A549 (cell line): ENCODE measurements at places on chromosomes 5 and 9.
A peak's percentile ranks its signal among the peaks of the same experiment; 100 is the strongest.

DNA sequence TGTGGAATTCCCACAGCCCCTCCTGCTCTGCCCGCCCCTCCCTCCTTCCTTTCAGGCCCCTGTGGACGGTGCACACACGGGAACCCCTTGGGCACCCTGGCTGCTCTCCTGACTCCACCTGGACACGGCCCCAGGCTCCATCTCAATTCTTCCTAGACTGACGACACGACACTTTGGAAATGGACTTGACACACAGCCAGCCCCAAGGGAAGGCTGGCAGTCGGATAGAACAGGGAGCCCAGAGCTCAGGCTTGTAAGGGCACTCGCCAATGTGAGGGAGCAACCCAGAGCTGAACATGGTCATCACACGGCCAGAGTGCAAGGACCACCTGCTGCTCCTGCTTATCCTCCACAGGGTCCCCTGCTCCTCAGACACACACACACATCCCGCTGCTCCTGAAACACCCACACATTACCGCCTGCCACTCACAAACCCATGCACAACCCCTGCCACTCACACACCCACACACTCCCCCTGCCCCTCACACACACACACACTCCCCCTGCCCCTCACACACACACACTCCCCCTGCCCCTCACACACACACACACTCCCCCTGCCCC lies 8.9 kb downstream of the SLC9A3 start:
- no peak for DNase-seq

GRCh38 chr5:75405296-75405695 lies 68.3 kb downstream of the HMGCR start:
- DNase-seq, result peak; percentile 4

DNA sequence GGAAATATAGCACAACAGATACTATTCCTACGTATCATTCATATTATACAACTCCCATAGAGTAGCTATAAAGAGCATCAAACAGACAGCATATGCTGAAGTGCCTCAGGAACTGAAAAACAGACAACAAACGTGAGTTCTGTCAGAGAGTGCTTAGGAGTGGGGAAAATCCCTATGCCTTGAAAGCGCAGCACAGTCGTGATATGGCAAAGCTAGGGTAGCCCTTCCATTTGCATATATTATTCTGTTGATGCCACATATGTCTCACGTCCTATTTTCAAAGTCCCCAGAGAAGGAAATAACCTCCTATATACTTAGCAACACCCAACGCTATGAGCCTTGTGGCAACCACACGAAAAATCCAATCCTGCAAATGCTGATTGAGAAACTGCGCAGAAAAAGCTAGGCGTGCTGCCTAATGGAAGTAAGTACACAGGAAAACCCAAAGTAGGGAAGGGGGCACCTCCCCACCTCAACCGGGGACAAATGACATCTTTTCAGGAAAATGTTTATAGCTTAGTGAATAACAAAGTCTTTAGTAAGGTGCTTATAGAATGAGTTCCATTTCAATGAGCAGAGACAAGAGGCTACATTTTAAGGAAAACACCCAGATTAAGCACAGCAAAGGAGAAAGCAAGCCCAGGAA lies 105.1 kb downstream of the MED10 start:
- no peak for DNase-seq

DNA sequence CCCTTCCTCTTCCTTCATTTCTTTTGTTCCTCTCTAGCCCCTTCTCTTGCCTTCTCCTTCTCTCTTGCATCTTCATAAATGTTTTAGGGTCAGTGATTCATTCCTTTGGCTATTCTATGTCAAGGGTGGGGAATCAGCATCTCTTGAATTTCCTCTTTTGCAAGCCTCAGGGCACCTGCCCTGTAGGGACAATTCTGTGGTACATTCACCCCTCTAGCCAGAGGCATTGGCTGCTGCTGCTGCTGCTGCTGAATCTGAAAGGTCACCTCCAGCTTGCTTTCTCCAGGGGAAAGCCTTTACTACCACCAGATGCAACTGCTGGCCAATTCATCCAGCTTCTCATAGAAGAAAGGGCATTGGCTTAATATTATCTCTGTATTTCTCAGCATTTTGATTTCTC lies 87.3 kb downstream of the INSYN2B start:
- DNase-seq, result no peak

GRCh38 chr5:40514976-40515375 lies 164.7 kb upstream of the PTGER4 start:
- DNase-seq, result no peak

GRCh38 chr9:90787771-90788460 lies 13.7 kb upstream of the SYK start:
- no peak for DNase-seq

- DNase-seq, result no peak
Measured at GRCh38 chr5:59597690-59598546, 295.6 kb downstream of the PDE4D start.

DNA sequence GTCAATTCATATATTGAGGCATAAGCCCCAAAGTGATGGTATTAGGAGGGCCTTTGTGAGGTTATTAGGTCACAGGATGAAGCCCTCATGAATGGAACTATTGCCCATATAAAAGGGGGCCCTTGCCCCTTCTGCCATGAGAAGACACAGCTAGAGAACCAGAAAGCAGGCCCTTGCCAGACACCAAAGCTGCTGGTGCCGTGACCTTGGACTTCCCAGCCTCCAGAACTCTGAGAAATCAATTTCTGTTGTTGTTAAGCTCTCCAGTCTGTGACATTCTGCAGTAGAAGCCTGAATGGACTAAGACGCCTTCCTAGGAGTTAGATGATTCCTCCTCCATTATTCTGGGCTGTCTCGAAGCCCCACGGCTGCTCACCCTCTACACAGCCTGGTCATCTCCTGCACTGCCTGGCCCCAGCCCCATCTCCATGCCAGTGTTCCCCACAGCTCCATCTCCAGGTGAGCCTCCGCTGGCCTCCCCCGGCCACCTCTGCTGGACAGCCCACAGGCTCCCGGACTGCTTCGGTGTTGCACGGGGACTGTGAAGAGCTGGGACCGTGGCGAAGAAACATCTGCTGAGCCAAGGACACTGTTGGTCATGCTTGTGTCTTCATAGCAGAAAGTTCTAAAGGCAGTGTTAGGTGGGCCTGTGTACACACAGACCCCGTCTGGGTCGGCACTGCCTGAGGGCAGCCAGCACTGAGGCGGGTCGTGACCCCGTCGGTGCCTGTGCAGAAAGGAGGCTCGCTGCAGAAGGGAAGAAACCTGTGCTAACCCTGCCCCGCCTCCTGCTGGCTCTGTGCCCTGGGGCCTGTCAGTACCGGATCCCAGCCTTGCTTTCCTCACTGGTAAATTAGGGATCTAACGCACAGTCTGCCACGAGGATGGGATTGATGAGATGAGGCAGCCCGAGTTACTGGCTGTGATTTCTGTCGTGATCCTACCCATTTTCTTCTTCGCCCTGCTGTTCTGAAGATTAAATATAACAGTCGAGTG lies 55.1 kb upstream of the CNOT6 start:
- no peak for DNase-seq

DNA sequence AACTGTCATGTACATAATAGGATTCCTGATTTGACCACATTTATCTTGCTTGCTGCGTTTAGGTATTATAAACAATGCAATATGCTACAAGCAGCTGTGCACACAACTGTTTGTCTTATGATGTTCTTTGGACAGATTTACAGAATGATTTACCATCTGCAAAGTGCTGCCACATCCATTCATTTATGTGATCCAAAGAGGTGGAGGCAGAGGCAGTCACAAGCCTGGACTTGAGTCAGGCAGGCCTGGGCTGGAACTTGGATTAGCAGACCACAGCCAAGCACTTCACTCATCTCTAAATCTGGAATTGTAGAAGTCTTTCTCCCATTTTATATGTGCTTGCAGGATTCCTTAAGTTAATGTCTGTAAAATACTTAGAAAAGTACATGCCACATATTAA lies 149.0 kb downstream of the INSYN2B start:
- DNase-seq, result no peak

DNA sequence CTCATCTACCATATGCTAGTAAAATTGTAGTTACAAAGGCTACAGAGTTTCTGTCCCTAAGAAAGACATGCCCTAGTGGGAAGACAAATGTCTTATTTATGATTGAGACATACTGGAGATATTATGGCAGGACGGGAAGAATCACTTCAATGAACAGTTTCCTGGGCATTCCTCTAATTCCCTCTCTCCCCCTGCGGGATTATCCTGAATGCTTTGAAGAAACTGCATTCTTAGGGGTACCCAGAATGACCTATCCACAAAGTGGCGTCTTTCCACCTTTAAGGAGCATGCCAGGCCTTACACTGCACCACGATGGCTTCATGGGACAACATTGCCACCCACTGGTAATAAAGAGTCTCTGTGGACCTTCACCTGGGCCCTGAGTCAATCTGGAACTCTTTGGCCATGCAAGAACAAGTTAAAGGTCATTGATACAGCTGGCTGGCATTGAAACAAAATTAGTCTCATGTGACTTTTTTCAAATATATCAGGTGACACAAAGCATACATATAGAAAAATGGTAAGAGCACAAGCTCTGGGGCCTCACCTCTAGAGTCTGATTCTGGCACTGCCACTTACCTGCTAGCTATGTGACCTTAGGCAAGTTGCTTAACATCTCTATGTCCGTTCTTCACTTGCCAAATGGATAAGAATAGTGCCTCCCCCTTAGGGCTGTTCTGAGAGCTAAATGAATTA lies 32.0 kb downstream of the ANKRD55 start:
- peak; percentile 90 for DNase-seq

GRCh38 chr9:83930881-83931280 lies 9.6 kb upstream of the KIF27 start:
- DNase-seq, result no peak

DNA sequence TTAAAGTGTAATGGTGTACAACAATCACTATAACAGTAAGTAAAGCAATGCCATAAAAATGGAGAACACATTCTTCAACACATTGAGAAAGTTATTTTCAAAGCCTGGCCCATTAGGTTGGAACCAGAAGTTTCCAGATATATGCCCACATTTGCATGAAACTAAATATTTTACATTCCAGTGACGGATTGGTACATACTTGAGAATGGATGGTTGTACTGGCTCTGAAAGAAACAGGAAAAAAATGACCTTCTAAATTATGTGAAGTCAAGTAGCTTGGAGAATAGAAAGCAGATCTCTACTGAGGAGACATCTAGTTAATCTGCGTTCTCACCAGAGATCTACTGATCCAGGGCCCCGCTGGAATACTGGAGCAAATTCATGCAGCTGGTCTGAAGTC lies 1037.0 kb downstream of the NR2F1-AS1 start:
- no peak for DNase-seq

- DNase-seq, result peak; percentile 81
Measured at GRCh38 chr5:179550511-179551342, at the start of gene RUFY1. TSS of gene RUFY1 (plus strand) at chr5:179550554. CDS start at chr5:179550570, 16 bp downstream.

- DNase-seq, result peak; percentile 42
Measured at GRCh38 chr9:130172858-130173665, 858 bp downstream of the NCS1 start.

DNA sequence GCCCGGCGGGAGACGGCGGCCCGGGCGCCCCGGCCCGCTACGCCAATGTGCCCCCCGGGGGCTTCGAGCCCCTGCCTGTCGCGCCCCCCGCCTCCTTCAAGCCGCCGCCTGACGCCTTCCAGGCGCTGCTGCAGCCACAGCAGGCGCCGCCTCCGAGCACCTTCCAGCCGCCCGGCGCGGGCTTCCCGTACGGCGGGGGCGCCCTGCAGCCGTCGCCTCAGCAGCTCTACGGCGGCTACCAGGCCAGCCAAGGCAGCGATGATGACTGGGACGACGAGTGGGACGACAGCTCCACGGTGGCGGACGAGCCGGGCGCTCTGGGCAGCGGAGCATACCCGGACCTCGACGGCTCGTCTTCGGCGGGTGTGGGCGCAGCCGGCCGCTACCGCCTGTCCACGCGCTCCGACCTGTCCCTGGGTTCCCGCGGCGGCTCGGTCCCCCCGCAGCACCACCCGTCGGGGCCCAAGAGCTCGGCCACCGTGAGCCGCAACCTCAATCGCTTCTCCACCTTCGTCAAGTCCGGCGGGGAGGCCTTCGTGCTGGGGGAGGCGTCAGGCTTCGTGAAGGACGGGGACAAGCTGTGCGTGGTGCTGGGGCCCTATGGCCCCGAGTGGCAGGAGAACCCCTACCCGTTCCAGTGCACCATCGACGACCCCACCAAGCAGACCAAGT lies 723 bp downstream of the SNX18 start:
- peak; percentile 17 for DNase-seq

- DNase-seq, result peak; percentile 50
Measured at GRCh38 chr9:94623253-94623652, 16.1 kb downstream of the FBP1 start.

DNA sequence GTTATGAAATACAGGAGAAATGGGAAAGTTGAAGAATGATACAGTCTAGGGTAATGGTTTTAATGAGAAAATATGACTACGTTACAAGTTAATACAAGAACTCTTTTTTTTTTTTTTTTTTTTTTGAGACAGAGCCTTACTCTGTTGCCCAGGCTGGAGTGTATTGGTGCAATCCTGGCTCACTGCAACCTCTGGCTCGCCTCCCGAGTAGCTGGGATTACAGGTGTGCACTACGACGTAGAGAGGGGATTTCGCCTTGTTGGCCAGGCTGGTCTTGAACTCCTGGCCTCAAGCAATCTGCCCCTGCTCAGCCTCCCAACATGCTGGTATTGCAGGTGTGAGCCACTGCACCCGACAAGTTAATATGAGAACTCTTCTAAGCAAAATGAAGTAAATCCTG lies 77.1 kb upstream of the SELENOP start:
- no peak for DNase-seq

- DNase-seq, result no peak
Measured at GRCh38 chr9:11537566-11537965, 924.8 kb upstream of the PTPRD start.

GRCh38 chr9:98418578-98419259 lies 163.3 kb upstream of the TBC1D2 start:
- no peak for DNase-seq

DNA sequence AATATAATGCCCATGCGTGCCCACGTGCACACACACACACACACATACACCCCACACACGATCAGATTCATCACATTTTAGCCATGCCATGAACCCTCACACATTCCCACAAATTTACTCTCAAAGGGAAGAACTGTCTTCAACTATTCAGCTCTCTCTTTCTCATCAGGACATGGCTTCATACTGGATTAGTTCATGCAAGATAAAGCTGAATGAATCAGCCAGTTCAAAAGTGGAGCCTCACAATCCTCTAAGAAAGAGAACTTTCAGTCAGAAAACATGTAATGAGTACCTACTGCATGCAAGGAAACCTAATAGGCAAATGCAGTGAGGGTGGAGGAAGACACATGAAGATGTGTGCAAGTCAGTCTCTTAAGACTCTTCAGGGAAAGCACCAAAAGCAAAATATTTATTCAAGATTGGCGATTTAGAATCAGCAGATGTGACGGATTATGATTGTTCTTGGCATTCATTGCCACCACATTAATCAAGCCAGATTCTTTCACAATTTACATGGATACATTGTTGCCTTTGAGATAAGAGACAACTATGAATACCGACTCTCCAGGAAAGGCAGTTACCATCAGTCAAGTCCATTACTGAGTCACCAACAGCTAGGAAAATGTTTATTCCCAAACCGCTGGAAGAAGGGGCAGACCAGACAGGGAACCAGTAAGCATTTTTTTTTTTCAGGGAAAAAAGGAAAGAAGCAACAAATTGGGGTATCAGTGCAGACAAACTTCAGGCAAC lies 30.3 kb upstream of the PUM3 start:
- DNase-seq, result no peak

GRCh38 chr5:109410389-109411148 lies 795 bp upstream of the PJA2 start:
- peak; percentile 83 for DNase-seq

GRCh38 chr5:36450229-36451014 lies 148.7 kb upstream of the RANBP3L start:
- no peak for DNase-seq
